Activated CD8-positive, alpha-beta memory T cell treated with anti-CD3 and anti-CD28 coated beads, Interleukin-2, amount 10 ng/mL, durations not matched to agents 7 days and 5 days (primary cell): ENCODE measurements at places on chromosomes 7 and 10. TPM values are rescaled to one million over a fixed set of nuclear protein-coding genes. Genes with fewer than 3 reads are reported as not detected.

Gene MACC1
- 2.7 TPM for total RNA-seq

DNA sequence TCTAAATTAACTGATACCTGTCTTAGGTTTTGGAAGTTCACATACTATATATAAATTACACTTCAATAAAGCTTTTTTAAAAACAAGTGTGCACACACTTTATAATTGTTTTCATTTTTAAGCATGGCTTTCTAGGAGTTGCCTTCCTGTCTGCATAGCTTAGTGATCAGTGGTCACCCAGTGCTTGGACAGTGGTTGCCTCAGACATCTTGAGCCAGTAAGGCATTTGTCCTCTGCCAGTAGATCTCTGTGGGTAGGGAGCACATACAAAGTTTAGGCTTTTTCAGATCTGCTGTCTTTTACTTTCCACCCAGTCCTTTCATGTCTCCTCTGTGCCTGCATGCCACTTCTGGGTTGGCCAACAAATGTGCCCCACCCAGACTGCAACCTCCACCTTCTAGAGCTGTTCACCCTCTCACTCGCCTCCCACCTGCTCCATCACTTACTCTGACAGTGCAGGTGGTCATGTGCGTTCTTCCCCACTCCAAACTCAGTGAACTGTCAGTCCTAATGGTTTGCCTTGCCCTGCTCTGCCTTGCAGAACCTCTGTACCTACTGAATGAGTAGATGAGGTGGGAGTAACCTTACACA is 31.7 kb downstream of the TPST1 start:
- no peak for DNase-seq

DNA sequence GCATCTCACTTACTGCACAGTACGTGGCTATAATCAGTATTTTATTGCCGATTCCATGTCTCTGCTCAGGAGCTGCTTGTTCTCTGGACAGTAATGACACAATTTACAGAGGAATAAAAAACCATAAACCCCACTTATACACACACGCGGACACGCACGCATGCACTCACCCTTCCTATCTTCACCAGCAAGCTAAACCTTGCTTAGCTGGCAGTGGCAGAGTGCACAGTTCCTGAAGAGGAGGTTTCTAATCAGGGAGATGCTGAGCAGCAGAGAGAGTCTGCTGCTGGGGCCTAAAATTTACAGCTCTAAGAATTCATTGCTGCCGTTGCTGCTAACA is 66.3 kb downstream of the SND1 start:
- DNase-seq, result no peak

GRCh38 chr7:71303566-71303965 is 171.6 kb downstream of the GALNT17 start:
- DNase-seq, result no peak

DNA sequence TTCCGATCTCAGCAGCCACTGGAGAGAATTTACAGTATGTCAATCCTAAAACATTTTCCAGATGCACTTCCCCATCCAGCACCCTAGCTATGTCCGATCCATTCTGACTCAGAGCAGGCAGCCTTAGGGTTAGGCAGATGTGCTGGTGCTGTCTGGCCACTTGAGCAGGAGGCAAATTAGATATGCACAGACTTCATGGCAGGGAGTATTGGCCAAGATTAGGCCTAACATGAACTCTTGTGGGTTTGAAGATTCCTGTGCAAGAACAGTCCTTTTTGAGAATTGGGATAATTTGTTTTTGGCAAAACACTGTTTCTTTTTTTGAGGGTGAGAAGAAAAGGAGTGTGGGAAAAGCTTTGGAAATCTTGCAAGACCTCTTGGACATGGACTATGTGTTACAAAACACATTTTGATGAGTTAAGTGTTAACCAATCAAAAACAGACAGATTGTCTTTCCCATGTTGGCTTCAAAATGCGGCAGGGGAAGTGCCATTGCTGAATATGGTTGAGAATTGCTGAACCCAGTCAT is 218.6 kb upstream of the INHBA start:
- no peak for DNase-seq

Gene COL13A1
- total RNA-seq, result not detected

- no peak for DNase-seq
These were observed 11.0 kb downstream of the POT1 start for GRCh38 chr7:124918662-124919061.

- DNase-seq, result no peak
These were observed 425.8 kb upstream of the STEAP1 start for GRCh38 chr7:89728481-89728880.

- DNase-seq, result no peak
These were observed 27.3 kb upstream of the KMT2C start for GRCh38 chr7:152462995-152463708.

GRCh38 chr7:79159040-79159664 is 294.3 kb downstream of the MAGI2 start:
- no peak for DNase-seq

DNA sequence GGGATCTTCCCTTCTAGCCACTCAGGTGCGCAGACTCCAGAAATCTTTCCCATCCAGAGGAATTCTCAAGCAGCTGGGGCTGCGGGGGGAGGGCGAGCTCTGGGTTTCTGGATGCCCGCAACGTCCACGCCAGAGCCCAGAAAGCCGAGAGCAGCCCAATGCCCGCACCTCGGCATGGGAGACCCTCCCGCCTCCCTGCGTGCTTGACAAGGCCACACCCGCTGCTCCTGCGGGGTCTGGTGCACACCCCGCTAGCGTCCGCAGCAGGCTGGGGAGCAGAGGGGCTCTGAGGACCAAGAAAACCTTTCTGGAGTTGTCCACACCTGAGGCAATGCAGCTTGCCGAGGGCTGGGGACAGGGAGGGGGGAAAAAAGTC is 66.2 kb downstream of the SLC29A4 start:
- no peak for DNase-seq

GRCh38 chr10:93363891-93364648 is 118.1 kb downstream of the MYOF start:
- DNase-seq, result no peak

Gene AEBP1
- 6.6 TPM for total RNA-seq

GRCh38 chr10:101901340-101901739 is 57.7 kb upstream of the KCNIP2 start:
- no peak for DNase-seq

DNA sequence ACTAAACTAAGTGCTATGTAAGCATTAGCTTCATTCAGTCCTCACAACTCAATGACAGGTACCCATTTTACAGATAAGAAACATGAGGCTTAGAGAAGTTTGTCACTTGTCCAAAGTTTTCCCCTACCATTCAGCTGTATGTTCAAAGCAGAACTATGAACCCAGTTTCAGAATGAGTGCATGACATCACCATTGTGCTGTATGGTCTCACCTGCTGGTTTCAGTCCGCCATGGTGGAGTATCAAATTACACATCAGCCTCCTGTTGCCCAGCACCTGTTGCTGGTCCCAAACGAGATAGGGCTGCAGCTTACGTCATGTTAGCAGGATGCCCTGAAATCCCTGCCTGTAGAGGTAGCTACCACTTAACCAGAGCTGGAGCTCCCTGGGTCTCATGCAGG is 95.0 kb downstream of the DYNC1I1 start:
- DNase-seq, result no peak

DNA sequence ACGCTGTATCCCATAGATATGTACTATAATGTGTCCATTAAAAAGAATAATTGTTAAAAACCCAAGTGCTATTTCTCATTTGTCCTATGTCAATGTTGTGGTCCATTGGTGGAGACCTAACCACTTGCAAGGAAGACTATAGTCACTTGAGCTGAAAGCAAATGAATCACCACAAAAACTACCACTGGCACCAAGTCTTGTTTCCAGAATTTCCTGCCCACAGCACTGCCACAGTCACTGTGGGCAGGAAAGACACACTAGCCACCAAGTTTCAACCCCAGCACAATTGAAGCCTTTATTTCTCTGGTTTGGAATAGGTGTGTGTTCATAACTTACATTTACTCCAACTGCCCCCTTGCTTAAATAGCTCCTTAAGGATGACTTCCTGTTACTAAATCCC is 12.4 kb downstream of the DIP2C start:
- DNase-seq, result no peak

DNA sequence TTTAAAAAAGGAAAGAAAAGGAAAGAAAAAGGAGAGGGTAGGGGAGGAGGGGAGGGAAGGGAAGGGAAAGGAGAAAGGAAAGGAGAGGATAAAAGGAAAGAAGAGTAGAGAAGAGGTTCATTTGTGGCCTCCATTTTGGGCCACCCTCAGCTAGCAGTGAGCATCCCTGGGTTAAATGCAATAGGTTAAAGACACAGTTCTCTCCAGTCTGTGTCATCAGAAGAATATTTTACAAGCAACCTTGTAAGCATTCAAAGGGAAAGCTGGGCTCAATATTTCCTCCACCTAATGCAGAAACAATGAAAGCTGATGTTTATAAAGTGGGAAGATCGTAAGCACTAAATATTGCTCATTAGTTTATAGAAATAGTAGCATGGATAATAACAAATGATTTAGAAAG is 219.1 kb upstream of the PITRM1 start:
- no peak for DNase-seq

Gene PIK3AP1
- total RNA-seq, result 8.7 TPM

- DNase-seq, result no peak
These were observed 33.4 kb upstream of the WDFY4 start for GRCh38 chr10:48651293-48651692.

Gene PRLHR
- total RNA-seq, result not detected

GRCh38 chr7:24197852-24198251 is 86.1 kb upstream of the NPY start:
- DNase-seq, result no peak

DNA sequence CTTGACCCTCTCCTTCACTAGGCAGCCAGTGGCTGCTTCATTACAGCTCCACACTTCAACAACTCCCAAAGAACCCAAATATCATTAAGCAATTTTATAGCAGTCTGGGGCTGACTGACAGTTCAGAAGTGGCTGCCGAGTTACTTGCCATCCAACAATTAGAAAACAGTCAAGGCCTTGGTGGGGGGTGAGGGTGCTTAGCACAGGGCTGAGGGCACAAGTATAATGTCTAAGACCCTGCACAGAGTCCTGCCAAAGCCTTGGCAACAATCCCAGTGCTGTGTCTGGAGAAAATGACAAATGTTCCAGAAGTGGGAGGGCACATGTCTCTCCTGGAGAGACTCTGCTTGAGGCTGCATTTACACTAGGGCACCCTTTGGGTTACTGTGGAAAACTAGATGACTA is 71.1 kb downstream of the CXCL12 start:
- DNase-seq, result no peak

DNA sequence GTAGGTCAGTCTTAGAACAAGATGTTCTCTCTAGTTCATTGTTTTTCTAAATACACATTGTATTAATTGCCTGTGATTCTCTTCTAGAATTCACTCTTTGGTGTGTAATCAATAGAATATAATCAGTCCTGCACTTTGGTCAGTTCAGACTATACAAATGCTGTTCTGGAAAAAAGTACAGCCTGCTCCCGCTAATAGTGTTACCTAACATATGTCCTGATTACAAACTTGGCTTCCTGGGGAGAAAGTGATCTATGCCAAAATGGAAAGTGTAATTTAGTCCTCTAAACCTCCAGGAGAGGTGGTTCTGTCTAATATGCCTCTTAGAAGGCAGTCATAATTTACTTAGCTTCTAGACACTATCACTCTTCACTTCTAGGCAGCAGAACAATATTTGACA is 215.5 kb downstream of the SEMA3D start:
- DNase-seq, result no peak

GRCh38 chr7:107180378-107180777 is 11.6 kb downstream of the HBP1 start:
- no peak for DNase-seq

GRCh38 chr7:15764851-15765382 is 78.4 kb upstream of the MEOX2 start:
- DNase-seq, result no peak

DNA sequence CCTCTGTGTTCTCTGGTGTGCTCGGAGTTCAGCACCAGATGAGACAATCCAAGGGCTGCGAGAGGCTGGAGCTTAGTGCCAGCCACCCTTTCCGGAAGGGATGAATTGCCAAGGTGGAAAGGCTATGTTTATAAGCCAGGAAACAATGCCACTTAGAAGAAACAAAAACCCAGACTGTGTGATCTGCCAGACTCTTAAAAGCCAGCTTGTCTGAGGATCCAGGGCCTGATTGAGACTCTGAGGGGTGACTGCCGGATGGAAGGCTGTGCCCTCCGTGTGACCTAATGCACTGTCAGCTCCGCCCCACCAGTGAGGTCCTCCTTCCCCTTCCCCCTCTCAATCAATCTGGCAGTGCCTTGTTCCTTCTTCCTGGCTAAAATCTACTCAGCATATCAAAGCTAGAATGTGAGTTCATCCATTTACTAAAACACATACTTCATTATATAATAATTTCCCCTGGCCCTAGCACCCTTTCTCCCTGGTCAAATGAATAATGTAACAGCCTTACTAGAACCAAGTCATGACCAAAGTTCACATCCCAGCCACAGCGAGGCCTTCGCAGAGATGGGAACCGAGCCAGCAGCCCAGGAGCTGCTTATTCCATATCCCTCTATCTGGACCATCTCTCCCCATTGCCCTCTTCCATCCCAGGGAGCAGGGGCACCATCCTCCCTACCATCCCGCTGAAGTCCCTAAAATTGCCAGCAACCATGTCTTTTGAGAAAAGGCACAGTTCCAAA is 25.5 kb downstream of the FAM107B start:
- DNase-seq, result no peak

GRCh38 chr7:70392256-70392876 is 739.6 kb upstream of the GALNT17 start:
- no peak for DNase-seq

Gene ZNF33B
- 16.5 TPM for total RNA-seq

GRCh38 chr10:75250934-75251333 is 15.2 kb upstream of the COMTD1 start:
- DNase-seq, result no peak

Gene NKX1-2
- not detected for total RNA-seq
